Chondrocyte (in vitro differentiated cells): ENCODE measurements at places on chromosomes 7 and 10. TPM values are rescaled to one million over a fixed set of nuclear protein-coding genes. Genes with fewer than 3 reads are reported as not detected.
A peak's percentile ranks its signal among the peaks of the same experiment; 100 is the strongest.

Gene EGR2
- 11.7 to 17.8 TPM (median 11.9 TPM) in 3 replicates for total RNA-seq

Gene SRGN
- total RNA-seq, result 10.3 to 16.1 TPM (median 16.0 TPM) in 3 replicates

DNA sequence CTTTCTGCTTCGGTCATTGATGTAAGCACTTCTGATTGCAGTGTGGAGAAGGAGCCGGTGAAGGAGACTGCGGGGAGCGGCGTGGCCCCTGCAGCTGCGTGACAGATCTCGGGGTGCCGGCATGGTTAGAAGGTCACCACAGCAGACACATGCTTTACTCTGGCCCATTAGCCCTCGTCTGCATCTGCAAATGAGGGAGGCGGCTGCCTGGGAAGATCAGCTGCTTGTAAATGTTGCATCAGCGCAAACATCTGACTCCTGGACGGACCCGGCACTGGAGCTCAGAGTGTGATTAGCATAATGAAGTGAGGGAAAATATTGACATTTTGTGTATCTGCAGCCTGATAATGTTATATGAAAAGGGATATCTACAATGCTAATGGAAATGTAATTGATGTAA lies 30.5 kb upstream of the MNX1 start:
- DNase-seq, result no peak

Gene SLC13A1
- not detected in 3 replicates for total RNA-seq

Gene ENTPD1
- 2.1 to 6.0 TPM (median 5.2 TPM) in 3 replicates for total RNA-seq

Gene PLPP4
- 2.8 to 11.6 TPM (median 3.0 TPM) in 3 replicates for total RNA-seq

DNA sequence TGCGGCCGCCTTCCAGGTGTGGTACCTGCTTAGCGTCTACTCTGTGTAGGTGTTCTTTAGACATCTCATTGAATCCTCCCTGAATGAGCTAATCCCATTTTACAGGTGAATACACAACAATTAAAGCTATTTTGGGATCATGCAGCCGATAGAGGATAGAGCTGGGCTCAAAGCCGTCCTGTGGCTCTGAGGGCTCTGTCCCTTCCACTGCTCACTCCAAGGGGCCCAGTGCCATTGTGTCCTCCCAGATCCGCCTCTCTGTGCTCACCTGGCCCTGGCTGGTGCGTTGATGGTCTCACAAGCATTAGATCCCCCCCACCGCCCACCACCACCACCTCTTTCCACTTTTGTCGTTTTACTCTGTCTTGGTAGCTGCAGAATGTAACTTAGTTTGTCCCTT lies 13.1 kb downstream of the NPTX2 start:
- no peak for DNase-seq

- no peak for DNase-seq
Observed at GRCh38 chr10:127908106-127908958, 1.4 kb downstream of the PTPRE start.

DNA sequence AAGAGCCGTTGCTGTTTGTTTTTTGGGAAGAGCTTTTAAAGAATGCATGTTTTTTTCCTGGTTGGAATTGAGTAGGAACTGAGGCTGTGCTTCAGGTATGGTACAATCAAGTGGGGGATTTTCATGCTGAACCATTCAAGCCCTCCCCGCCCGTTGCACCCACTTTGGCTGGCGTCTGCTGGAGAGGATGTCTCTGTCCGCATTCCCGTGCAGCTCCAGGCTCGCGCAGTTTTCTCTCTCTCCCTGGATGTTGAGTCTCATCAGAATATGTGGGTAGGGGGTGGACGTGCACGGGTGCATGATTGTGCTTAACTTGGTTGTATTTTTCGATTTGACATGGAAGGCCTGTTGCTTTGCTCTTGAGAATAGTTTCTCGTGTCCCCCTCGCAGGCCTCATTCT lies 31.6 kb downstream of the PFKFB3 start:
- peak; percentile 79 for DNase-seq

- no peak for DNase-seq
Observed at GRCh38 chr10:103280506-103280905, 3.6 kb downstream of the INA start.
